ENCODE measurements at places on chromosomes 12 and 14.

DNA sequence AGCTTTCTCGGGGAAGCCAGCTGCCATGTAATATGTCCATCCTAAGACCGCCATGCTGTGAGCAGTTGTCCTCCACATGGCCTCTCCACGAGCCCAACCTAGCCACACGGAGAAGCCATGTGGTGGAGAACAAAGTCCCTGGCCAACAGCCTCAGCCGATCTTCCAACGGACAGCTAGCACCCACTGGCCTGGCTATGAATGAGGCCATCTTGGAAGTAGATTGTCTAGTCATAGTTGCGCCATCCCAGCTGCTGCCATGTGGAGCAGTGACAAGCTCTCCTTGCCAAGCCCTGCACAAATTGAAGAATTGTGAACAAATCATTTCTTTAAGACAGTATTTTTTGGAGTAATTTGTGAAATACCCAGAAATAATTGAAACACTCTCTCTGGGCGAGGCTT is 49.3 kb upstream of the USP44 start:
- no peak for DNase-seq

DNA sequence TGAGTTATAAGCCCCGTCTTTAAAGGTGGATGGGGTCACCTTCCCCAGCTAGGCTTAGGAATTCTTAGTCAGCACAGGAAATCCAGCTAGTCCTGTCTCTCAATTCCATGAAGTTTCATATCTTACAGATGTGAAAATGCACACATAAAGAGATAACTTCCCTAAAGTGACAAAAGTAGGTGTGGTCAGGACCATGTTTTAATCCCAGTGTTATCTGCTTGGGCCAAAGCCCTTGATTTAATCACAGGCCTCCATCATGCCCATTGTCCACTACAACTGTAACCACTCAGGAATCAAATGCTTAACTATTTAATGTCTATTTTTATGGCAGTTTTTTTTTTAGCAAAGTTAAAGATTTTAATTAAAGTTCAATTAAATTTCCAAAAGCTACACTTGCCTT is 194.4 kb upstream of the BTG1 start:
- no peak for DNase-seq

DNA sequence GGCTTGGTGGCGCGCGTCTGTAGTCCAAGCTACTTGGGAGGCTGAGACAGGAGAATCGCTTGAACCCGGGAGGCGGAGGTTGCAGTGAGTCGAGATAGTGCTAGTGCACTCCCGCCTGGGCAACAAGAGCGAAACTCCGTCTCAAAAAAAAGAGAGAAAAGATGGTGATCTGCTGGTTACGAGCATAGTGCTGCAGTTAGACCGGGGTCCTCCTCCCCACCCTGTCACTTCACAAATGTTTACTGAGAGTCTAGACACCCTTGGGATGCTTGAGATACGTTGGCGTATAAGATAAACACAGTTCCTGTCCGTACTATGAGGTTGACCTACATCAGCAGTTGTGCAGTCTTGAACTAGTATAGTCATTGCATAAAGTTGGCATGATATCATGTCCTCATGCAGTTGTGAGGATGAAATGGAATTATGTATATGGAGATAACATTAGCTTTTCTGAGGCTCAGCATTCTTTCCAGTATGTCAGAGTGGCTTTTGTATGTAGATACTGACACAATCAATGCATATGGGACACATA is 787 bp downstream of the ACAD10 start:
- DNase-seq: no peak

- DNase-seq: no peak
These were observed 28.6 kb upstream of the NRXN3 start for GRCh38 chr14:78141590-78141989.

GRCh38 chr14:31545328-31545727 is 15.9 kb upstream of the NUBPL start:
- no peak for DNase-seq

- DNase-seq: no peak
These were observed 7.8 kb downstream of the LIMA1 start for GRCh38 chr12:50275556-50275955.

DNA sequence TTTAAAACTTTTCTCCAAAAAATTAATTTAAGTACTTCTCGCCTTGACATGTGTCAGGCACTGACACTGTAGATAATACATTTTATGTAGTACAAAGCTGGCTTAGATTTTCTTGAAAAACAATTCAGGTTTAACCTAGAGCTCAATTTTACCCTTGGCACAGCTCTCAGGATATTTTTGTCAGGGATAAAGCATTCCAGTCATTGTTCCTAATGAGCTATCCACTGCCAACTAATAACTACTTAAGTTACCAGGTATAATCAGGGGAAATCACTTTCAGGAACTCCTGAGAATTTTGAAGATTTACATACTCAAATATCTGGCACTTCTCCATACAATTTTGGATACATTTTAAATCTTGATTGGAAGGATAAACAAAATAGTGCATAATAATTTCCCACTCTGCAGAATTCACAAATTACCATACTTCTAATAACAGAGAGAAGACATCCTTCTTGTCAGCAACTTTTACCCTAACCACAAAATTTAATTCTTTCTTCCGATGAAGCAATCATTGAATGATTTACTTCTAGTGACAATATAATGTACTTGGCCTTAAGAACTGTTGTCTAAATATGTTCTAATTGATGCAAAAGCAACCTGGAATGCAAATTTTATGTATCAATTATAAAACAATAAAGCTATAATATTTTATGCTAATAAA is 4.8 kb downstream of the RASSF9 start:
- DNase-seq: no peak

DNA sequence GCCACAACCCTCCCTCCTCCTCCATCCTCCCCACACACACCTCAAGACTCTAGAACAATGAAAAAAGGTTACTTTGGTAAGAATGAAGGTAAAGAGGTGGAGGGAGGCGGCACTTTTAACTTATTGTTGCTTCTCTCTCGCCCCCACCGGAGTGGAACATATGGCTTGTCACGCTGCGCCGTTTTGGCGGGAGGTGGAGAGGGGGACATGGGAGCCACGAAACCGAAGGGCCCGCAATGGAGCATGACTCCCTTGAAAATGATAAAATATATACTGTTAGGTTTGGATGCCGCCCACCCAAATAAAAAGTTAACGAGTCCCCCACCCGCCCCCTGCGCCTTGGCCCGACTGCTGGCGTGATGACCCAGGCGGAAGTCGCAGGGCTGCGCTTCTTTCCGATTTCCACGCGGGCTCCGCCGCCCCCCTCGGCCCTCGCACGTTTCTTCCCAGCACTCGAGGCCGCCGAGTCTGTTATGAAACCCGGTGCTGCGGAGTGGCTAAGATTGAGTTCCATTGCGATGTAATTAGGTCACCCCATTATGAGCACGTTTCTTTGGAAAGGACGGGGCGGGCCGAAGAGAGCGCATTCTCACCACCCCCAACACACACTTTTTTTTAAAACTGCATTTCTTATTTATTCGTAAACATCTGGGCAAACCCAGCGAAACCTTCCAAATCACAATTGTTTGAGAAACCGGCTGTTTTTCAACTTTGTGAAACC is 1.4 kb upstream of the ZFP36L1 start:
- peak; percentile 79 for DNase-seq

DNA sequence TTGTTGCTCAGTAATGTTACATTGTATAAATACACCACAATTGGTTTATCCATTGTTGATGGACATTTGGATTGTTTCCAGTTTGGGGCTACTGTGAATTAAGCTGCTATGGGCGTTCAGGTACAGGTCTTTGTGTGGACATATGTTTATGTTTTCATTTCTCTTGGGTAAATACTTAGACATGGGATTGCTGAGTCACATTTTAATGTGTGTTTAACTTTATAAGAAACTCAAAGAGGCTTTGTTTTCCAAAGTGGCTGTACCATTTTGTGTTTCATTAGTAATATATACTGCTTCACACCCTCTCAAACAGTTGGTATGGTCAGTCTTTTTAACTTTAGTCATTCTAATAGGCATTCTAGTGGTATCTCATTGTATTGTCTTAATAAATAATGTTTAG is 225.0 kb downstream of the SPTSSA start:
- no peak for DNase-seq

DNA sequence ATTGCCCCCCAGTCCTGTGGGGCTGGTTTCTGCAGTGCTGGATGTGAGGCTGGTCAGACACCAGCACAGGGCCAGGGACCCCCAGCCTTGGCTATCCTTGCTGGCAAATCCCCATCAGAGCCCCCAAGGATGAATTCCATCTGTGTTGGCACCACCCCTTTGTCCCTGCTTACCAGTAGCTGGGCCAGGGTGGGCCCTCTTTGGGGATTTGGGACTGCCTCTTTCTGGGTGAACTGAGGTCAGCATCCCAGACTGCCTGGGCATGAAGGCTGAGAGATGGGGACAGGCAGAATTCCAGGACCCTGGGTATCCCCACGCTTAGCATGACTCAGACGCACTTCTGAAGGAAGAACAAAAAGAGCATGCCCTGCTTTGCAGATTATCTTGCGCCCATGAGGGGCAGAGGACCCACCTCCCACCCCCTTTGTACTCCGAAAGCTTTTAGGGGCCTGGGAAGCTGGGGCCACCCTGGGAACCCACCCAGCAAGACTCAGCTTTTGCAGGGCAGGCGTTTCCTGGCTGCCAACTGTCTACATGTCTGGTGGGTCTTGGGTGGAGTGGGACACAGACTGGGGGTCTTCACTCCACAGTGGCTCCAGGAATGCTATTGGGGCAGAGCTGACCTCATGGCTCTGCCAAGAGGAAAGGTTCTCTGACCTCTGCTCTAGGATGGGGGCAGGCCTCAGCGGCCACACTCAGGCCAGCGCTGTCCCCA is 26.8 kb downstream of the RFLNA start:
- no peak for DNase-seq

- DNase-seq: no peak
These were observed 22.0 kb downstream of the GPR65 start for GRCh38 chr14:88026890-88027289.

DNA sequence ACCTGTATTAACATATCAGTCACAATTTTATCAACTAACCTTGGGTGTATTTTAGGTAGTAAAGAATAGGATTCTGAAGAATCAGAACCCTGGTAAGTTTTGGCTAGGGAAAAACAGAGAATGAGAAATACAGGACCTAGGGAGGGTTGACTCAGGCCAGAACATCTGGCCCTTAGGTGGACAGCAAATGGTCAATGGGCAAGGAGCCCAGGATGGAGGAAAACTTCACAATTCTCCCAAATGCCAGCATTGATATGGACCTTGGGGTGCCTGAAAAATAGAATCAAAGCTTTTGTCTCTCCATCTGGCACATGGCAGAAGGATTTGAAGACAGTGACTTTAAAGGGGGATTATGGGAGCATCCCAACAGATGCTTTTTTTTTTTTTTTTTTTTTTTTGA is 32.7 kb upstream of the PRPF39 start:
- no peak for DNase-seq

GRCh38 chr14:22836301-22837113 is at the start of gene MMP14:
Gene MMP14, plus strand, starts transcription at chr14:22836585. Its CDS starts 233 bp downstream, at chr14:22836818.
- DNase-seq: no peak

DNA sequence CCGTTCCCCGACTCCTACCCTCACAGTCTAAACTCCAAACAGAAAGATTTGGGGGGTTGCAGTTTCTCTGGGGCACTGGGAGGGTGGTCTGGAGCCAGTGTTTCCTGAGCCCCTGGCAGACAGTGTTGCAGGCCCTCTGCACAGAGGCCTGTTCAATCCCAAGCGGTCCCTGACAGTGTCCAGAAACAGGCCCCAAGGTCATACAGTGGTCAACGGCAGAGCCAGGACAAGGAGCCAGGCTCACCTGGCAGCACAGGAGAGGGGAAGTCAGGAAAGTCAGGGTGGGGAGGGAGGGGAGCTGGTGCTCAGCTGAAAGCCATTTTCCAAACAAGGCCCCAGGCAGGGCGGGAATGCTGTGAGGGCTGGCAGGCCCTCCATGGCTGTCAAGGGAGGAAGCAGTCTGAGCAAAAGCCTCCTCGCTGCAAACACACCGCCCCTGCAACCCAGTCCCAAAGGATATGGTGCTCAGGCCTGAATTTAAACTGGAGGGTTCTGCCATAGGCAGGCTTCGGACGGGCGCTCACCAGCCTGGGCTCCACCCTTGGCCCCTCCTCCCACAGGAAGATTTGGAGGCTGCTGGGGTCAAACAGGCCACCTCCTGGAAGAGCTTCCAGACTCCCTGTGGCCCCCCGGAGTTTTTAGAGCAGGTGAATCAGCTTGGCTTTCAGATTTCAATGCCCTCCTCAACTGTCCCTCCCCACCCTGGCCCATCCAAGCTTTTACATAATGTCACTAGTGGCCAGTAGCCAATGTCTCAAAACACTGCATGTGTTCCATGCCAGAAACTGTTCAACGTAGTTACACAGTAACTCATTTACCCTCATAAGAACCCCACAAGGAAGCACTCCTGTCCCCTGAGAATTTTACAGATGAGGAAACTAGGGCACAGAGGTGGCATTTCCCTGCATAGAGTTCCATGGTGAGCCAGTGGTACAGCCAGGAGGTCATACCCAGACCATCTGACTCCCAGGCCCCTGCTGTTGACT is 41.5 kb downstream of the CHGA start:
- DNase-seq: no peak

- DNase-seq: no peak
These were observed 108.7 kb downstream of the SYT10 start for GRCh38 chr12:33330940-33331339.

DNA sequence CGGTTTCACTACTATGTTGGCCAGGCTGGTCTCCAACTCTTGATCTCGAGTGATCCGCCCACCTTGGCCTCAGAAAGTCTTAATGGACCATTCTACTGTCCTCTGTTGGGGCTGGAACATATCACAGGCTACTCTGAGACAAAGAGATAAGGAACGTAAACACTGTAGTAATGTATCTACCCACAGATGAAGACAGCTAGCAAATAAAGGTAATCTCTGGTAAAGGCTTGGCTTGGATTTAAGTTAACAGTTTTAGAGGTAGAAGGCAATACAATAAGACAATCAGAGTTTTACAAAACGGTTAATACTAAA is 44.6 kb upstream of the ISM2 start:
- no peak for DNase-seq

DNA sequence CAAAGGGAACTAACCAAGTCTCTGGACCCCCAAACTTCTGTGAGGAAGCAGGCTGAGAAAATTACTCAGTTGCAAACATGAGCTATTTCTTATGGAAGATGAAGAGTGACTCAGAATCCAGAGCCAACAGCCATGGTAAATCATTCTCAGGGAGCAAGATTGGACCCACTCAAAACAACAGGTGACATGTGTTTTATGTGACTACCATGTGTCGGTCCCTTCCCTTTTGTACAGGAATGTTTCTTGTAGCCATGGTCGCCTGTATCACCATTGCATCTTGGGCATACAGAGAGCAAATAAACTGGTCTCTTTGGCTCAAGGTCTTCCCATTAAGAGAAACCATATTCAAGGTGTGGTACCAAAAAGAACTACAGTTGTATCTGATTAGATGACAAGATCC is 75.4 kb upstream of the COCH start:
- DNase-seq: no peak

- DNase-seq: no peak
These were observed 5.4 kb downstream of the HSPB8 start for GRCh38 chr12:119183942-119184695.
